ENCODE measurements at places on chromosomes 12 and 14. TPM values are rescaled to one million over a fixed set of nuclear protein-coding genes. Genes with fewer than 3 reads are reported as not detected.

GRCh38 chr12:118326991-118327390 is 45.7 kb downstream of the TAOK3 start:
- DNase-seq, result no peak

DNA sequence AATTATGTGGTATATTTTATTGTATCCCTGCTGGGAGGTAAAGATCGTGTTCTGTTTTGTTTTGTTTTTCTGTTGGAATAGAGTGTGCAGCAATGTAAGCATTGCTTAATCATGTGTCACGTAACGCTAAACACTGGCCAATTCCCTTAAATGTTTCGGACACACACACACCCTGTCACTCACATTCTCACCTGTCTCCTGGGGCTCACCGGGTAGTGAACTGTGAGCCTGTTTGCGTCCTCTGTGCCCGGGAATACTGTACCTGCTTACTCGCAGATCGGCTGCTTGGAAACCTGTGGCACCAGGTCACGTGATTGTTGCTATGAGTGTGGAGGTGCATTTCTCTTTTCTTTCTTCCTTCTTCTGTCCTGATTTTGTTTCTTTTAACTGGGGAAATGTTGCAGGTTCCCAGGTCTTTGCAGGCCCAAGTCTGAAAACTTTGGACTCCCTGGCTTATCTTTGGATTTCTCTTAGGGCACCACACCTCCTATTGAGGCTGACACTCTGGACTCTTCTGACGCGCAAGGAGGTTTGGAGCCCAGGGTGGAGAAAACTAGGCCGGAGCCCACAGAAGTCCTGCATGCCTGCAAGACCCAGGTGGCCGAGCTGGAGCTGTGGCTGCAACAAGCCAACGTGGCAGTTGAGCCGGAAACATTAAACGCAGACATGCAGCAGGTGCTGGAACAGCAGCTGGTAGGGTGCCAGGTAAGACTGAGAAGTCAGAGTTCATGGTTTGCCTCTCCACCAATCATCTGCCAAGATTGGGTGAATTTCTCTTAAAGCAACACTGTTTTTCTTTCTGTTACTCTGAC is 181.1 kb downstream of the ESR2 start:
- no peak for DNase-seq

GRCh38 chr12:38431921-38432320 is 115.3 kb downstream of the ALG10B start:
- DNase-seq, result no peak

DPY19L2 gene
- 9.6 TPM for total RNA-seq

Measured in vagina (tissue), 2 donors.